ENCODE measurements at places on chromosomes 4 and X.

DNA sequence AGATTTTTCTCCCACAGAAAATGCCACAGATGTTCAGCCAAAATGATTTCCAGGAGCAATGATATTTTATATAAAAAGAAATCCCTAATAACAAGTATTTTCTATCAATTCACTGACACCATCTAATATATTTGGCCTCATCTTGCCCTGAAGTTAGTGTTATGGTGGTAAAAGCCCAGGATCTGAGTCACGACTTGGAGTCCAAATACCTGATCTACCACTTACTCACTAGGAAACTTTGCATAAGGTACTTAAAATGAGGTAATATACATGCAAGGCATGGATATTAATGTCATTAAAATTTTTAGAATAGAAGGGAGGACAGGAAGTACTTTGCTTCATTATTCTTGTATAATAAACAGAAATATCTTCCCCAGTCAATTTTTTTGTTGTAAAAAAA is 16.3 kb downstream of the PPP3CA start:
- no peak for DNase-seq

- no peak for DNase-seq
Measured at GRCh38 chr4:143285696-143286437, 50.8 kb upstream of the GAB1 start.

GRCh38 chr4:168560184-168561180 is 63.6 kb downstream of the PALLD start:
- no peak for DNase-seq

DNA sequence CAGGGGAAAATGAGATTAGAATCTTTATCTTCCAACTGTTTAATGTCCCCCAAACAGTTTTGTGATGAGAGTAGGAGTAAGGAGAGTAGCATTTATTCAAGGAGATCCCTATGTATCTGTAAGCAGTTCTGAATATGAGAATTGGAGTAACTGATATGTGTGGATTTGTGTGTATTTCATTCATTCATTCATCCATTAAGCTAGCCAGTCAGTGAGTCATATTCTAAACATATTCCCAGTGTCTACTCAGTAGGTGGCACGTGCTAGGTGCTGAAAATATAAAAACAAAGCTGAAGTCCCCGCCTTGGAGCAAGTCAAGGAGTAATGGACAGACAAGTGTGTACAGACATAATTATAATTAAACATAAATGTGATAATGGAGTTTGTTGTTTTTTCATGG is 12.4 kb upstream of the STX18 start:
- DNase-seq: no peak

GRCh38 chrX:124238268-124238667 is 94.2 kb upstream of the TEX13D start:
- no peak for DNase-seq

DNA sequence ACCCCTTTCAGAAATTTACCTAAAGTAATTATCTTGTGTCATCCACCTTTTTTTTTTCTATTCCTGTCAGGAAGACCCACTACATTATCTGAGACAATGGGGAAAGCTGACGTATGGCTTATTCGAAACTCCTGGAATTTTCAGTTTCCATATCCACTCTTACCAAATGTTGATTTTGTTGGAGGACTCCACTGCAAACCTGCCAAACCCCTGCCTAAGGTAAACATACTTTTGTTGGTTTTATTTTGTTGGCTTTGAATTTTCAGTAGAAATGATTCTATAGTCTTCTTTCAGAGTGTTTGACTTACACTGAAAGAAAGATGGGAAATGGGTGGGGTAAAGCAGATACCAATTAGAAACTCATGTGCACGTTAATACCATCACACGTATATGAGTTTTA is 2.2 kb downstream of the UGT2B7 start:
- no peak for DNase-seq

- DNase-seq: no peak
Measured at GRCh38 chr4:169114341-169114974, 104.4 kb upstream of the CBR4 start.

DNA sequence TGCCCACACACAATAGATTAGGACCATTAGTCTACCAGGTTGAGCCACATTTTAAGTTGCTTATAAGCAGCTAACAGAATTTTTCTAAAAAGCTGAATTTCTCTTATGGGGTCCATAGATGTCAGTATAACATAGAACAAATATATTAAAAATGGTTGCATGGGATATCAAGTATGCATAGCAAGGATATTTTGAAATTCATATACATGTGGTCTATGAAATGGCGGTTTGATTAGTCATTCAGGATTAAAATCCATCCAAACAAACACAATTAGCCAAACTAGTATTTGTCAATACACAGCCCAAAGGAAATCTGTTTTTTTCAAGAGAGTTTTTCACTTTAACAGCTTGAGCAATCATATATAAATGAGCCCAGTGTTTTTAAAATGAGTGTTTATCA is 33.5 kb upstream of the AMOT start:
- DNase-seq: no peak

DNA sequence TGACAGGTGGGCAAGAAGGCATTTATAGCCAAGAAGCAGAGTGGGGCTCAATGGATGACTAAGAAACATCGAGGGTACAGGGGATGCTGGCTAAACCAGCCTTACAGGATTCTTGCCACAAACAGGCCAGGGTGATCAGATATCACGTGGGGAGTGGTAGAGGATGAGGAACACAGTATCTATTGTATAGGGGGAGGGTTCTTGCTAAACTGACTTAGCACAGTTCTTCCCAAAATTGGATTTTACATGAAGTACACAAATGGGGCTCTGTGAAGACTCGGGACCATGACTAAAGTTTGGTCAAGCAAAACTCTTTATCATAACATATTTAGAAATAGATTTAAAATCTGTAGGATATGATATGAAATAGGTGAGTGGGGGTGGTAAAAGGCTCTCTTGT is 144.0 kb upstream of the ATOH1 start:
- DNase-seq: no peak

DNA sequence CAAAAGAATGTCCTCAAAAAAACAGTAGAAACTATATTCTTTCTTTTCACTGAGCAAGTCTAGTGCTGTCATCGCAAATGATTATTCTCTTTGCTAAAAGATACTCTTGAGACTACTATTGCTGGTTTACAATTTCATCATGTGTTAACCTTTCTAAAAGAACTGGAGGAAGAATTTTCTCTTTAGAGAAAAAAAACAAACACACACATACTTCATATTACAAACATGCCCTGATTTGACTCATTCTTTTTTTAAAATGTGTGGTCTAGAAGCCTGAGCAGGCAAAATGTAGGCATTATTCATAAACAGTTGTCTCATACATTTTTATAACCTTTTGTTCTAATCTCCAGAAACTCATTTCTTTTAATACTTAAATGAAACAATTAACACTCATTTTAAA is 60.6 kb upstream of the FAT4 start:
- no peak for DNase-seq

DNA sequence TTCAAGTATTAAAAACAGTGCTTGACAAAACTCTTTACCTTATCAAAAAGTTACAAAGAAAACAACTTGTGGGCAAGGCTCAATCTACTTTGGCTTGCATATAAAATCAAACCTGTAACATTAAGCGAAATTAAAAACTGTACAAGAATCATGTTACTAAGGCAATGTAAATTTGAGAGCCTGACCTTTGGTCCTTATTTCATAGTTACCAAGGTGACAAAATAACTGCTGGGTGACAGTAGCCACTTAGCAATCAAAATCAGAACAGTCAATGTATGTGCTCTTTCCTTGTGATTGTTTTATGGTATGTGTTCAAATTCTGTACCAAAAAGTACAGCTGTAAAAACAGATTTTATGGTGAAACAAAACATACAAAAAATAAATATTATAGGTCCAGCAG is 204.0 kb downstream of the RASL11B start:
- DNase-seq: no peak

- no peak for DNase-seq
Measured at GRCh38 chrX:130676861-130677260, 226.1 kb downstream of the ENOX2 start.

GRCh38 chr4:6335040-6335590 is 65.5 kb downstream of the WFS1 start:
- DNase-seq: no peak

- no peak for DNase-seq
Measured at GRCh38 chrX:13381514-13381913, 61.7 kb upstream of the ATXN3L start.

- no peak for DNase-seq
Measured at GRCh38 chrX:151167791-151168345, 8.5 kb upstream of the GPR50 start.

- DNase-seq: no peak
Measured at GRCh38 chrX:41005445-41005992, 79.7 kb upstream of the USP9X start.

GRCh38 chrX:49183701-49184281 is 2.4 kb downstream of the PRICKLE3 start:
- DNase-seq: no peak

- no peak for DNase-seq
Measured at GRCh38 chr4:38449506-38450174, 214.4 kb upstream of the KLF3 start.

DNA sequence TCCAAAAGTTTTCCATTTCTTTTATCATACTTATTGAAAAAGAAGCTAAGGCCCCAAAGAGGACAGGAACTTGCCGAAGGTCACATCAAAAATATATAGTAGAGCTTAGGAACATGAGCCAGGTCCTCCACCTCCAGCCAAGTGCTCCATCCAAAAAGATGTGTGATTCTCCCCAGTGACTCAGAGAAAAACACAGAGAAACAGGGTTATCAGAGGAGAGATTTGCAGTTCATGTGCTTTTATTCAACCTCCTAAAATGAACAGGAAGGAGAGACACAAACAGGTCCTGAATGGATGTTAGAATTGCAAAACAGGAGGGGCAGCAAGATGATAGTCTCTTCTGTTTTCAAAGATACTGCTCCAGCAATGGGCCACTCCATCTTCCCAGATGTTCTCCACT is 19.6 kb upstream of the FGF16 start:
- no peak for DNase-seq

DNA sequence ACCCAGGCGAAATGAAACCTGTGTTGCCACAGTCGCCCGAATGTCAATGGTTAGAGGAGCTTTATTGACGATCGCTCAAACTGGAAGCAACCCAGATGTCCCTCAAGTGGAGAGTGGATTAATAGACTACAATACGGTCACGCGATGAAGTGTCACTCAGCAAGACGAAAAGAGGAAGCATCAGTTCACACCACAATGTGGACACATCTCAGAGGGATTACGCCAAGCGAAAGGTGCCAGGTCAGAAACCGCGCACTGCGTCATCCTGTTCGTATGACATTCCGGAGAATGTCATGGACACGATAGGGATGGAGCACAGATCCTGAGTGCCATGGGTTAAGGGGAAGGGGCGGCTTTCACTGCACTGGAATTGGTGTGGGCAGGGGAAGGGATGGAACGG is 111.7 kb downstream of the HMX1 start:
- DNase-seq: no peak

DNA sequence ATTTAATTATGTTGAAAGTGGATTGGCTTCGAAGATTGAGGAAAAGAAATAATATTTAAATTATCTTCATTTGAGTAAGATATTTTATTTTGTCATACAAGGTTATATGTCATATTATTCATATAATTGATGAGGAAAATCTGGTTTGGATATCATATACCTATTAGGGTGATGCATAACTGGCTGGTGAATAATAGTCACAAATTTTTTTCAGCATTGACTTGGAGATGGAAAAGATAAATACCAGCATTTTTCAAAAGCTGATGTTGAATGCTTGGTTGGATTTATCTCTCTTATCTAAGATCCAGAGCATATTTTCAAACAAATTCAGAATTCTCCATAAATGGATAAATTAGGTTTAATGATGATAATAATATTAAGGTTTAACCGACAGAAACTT is 93.5 kb upstream of the SLIT2 start:
- no peak for DNase-seq

DNA sequence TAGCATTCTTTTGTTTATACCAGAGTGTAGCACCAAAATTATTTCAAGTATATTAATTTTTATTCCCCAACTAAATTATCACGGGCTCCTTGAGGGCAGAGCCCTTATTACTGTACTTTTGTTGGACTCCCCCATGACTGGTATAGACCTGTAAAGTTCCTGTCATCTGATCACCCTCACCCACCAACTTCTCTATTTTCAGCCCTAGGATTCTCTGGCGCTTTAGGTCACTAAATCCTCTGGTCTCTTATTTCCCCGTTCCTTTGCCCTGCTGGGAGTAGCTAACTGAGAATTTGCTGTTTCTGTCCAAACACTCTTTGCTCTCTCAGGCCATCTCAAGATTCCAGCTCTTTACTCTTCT is 3.2 kb upstream of the XKRX start:
- no peak for DNase-seq

Measured in DMS 273 treated with DMSO at 0.1 percent for 48 hours (cell line).